ENCODE measurements at places on chromosomes 3 and 15. TPM values are rescaled to one million over a fixed set of nuclear protein-coding genes. Genes with fewer than 3 reads are reported as not detected.

GRCh38 chr3:194407423-194407822, 8.4 kb upstream of the GP5 start:
- DNase-seq: no peak

DNA sequence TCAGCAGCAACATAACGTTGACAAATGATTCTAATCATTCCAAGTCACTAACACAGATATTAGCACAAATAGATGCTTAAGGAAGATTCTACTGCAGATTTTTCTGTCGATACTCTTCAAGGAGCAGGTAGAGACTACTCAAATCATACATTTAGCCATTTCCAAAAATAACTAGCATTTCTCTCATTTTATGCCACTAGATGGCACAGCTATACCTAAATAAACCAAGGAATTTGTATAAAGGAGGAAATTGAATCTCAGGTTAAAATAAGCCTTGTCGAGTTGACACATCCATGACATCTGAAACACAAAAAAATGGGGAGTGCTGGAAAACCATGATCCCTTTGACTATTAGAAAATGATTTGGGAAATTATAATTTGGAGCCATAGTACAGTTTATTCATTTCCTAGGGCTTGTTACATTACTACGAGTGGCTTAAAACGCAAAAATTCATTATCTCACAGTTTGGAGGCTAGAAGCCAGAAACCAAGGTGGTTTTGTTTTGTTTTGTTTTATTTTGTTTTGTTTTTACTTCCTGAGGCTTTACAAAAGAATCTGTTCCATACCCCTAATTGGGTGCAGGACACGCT, 59.5 kb upstream of the STRIT1 start:
- peak; percentile 39 for DNase-seq

- no peak for DNase-seq
These were observed 5.8 kb downstream of the TRAK1 start for GRCh38 chr3:42096796-42097565.

DNA sequence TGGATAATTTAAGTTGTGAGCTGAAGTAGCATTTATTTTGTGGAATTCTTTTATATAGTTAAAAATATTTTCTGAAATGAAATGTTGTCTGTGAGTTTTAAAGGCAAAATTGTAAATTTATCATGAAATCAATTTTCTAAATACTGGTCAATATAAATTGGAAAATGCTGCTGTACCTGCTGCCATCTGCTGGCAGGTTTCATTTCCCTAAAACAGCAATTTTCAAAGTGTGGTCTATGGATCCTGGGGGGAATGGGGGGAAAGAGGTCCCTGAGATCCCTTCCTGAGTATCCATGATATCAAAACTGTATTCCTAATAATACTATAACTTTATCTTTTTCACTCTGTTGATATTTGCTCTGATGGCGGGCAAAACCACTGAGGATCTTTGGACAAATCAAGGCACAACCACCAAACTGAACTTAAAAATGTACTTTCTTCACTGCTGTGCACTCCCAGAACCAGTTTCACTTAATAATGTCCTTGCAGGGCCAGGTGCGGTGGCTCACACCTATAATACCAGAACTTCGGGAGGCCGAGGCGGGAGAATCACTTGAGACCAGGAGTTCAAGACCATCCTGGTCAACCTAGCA, 17.2 kb upstream of the CCR4 start:
- no peak for DNase-seq

GRCh38 chr15:78943692-78944091, 1.2 kb downstream of the CTSH start:
- DNase-seq: no peak

DNA sequence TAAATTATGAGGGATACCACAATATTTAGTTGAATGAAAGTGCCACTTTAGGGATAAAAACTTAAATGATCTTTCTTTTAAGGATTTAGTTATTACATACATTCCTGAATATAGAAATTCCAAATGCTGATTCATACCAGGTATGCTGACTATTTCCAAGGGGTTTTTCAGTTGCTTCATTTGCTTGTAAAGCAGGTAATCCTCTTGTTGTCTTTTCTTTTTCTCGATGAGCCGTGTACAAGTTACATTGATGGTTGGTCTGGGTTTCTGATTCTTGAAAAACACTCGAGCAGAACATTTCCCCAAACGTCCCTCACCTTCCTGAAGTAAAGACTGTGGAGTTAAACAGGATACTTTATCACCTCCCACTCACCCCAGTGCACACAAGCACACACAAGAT, 21.7 kb downstream of the RARRES1 start:
- no peak for DNase-seq

DNA sequence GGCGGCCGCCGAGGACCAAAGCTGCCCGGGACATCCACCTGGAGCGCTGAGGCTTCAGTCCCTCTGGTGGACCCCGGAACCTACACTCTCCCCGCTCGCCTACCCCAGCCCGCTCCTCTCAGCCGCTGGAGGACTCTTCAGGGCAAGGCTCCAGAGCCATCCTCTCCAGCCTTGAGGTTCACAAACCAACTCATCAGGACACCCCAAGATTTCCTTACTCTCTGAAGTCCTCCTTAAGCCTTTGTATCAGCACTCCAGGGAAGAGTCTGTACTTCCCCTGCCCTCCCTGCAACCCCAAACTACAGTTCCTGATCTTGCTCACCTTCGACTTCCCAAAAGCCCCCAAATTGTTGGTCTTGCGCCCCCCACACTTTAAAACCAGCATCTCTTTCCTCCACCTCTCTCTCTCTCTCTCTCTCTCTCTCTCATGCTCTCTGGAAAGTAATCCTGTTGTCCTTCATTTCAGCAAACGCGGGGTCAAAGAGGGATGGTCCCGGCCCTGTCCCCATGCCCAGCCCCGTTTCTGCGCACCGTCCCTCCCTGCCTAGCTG, 438 bp downstream of the THBS1 start:
- peak; percentile 54 for DNase-seq

DNA sequence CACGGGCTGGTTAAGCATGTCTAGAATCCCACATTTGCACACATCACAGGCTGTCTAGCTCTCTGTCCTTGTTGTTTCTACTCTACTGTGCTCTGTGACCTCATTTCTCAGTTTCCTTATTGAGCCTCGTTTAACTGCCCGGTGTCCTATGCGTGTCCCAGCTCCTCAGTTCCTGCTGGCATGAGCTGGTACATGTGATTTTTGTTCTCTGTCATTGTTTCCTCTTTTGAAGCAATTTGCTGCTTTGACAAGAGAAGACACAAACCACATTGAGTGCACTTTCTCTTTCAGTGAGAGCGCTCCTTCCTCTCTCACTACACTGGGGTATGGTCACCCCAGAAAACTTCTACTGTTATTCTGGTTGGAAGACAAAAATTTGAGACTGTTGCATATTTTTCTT, 563.5 kb downstream of the PDCD6IP start:
- no peak for DNase-seq

PARL gene
- total RNA-seq: 30.9 TPM

DNA sequence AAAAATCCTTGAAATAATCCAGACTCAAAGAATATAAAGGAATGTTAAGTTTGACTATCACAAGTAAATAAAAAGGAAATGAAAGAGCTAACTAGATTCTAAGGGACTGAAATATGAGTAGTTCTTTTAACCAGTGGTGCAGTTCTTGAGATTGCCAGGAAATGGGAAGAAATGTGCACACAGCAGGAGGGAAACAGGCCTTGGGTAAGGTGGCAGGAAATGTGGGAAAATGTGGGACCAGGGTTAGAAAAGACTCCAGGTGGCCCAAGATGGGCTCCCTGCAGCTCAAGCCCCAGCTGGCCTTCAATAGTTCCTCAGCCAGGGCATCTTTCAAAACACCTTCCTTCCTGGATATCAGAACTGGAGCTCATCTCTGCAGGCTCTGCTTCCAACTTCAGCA, 181.3 kb downstream of the ISL2 start:
- DNase-seq: no peak

RHOV gene
- total RNA-seq: 19.4 TPM

- no peak for DNase-seq
These were observed 15.0 kb upstream of the BCHE start for GRCh38 chr3:165852191-165852590.
